ENCODE measurements at places on chromosomes 12 and 14. TPM values are rescaled to one million over a fixed set of nuclear protein-coding genes. Genes with fewer than 3 reads are reported as not detected.
A peak's percentile ranks its signal among the peaks of the same experiment; 100 is the strongest.

Gene CD163
- not detected for total RNA-seq

GRCh38 chr14:74610866-74611649, 979 bp downstream of the LTBP2 start:
- ATAC-seq = no peak
- H3K27me3 ChIP-seq = peaks cover 6% of the 10 kb centered on the region
- H3K4me1 ChIP-seq = peaks cover 11% of the 10 kb centered on the region
- H3K4me3 ChIP-seq = no peak overlapping the region
- no peaks in the 10 kb centered on the region for H3K36me3 ChIP-seq

Gene KLHL33
- 0.11 TPM for total RNA-seq

DNA sequence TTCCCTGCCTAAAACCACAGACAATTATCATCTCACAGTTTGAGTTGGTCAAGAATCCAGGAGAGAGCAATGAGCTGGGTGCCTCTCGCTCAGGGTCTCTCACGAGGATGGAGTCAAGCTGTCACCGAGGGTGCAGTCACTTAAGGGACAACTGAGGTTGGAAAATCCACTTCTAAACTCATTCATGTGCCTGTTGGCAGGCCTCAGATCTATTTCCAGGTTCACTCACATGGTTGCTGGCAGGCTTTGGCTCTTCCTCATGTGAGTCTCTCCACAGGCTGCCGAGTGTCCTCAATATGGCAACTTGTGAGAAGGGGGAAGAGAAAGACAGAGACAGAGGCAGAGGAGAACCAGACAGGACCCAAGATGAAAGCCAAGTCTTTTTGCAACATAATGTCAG, 10.5 kb upstream of the OR10P1 start:
- H3K27ac ChIP-seq = no peak overlapping the region
- H3K27me3 ChIP-seq = peaks cover 3% of the 10 kb centered on the region
- no peaks in the 10 kb centered on the region for H3K36me3 ChIP-seq
- no peak for ATAC-seq

Gene PLA2G1B
- total RNA-seq = not detected

Gene RTL1
- total RNA-seq = not detected

DNA sequence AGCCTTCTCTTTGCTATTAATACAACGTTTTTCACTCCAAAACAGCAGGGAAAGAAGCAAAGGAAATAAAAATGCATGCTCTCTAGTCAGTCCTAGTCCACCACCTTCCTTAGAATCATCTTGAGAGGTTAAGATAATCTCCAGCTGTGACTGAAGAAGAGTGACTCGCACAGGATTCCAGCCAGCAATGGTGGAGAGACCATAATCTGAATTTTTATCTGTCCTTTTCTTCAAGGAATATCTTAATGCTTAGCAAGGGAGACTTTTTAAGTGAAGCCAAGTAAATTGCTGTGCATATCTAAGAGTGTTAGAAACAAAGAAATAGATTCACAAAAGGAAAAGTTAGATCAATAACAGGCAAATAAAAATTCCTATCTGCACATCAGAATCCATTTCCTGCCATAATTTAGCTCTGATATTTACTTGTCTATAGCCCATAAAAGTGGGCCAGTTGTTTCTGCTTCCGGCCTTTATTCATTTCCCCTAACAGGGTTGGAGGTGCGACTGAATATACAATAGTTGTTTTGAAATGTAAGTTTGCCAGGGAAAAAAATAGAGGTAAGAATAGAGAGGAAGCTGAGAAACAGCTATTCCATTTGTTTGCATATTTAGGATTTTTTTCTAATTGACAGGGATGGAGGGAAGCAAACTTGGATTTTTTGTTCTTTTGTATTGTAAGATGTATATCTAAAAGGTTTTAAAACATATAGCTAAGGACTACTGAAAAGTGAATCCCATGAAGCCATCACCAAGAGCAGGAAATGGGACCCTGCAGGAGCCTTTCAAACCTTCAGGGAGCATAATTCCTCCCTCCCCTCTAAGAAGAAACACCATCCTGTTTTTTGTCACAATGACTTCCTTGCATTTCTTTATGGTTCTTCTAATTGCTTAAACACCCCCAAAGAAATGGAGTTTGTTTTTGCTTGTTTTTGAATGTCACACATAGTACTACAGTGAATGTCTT, 154.0 kb downstream of the ITPR2 start:
- no peaks in the 10 kb centered on the region for H3K27me3 ChIP-seq
- ATAC-seq = no peak
- H3K4me3 ChIP-seq = no peak overlapping the region
- H3K27ac ChIP-seq = peak overlapping the region; percentile 3
- no peaks in the 10 kb centered on the region for H3K4me1 ChIP-seq
- peaks cover 45% of the 10 kb centered on the region for H3K36me3 ChIP-seq

GRCh38 chr14:64736271-64737169, 32.3 kb downstream of the PLEKHG3 start:
- H3K27ac ChIP-seq = no peak overlapping the region
- no peaks in the 10 kb centered on the region for H3K27me3 ChIP-seq
- no peak overlapping the region for H3K4me3 ChIP-seq
- H3K36me3 ChIP-seq = peaks cover 43% of the 10 kb centered on the region
- no peak for ATAC-seq

- ATAC-seq = no peak
- no peak overlapping the region for H3K27ac ChIP-seq
- H3K4me3 ChIP-seq = no peak overlapping the region
- H3K36me3 ChIP-seq = no peaks in the 10 kb centered on the region
These were observed 158.1 kb upstream of the FOXG1 start for GRCh38 chr14:28608443-28608842.

DNA sequence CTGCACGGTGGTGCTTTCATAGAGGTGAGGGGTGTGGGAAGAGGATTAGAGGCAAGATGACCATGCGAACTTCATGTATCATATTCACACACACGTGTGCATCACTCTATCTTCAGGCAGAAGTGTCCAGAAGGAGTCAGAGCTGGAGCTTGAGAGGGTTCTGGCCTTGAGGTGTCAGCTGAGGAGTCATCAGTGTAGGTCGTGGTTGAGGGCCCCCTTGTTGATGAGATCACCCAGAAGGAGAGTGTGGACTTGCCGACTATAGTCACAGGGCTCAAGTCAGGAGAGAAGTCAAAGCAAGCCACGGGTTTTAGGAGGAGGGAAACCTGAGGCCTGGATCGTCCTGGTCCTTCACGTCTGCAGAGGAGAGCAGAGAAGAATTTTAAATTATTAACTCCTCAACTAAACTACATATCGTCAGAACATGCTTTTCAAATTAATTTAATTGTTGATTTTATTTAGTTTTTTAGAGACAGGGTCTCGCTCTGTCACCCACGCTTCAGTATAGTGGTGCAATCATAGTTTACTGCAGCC, 25.4 kb downstream of the EML1 start:
- H3K27me3 ChIP-seq = peaks cover 30% of the 10 kb centered on the region
- no peak overlapping the region for H3K4me3 ChIP-seq
- peaks cover 13% of the 10 kb centered on the region for H3K4me1 ChIP-seq
- H3K36me3 ChIP-seq = no peaks in the 10 kb centered on the region
- no peak overlapping the region for H3K27ac ChIP-seq

- peak; percentile 83 for ATAC-seq
- no peaks in the 10 kb centered on the region for H3K36me3 ChIP-seq
- H3K27ac ChIP-seq = no peak within 1 kb of the TSS
- H3K4me3 ChIP-seq = peak within 1 kb of the TSS; percentile 38
These were observed at the start of gene PGF for GRCh38 chr14:74955229-74956026. Gene PGF (minus strand): TSS chr14:74955597. CDS start chr14:74955242, 355 bp downstream.

Gene RAD51AP1
- total RNA-seq = 56.7 TPM

DNA sequence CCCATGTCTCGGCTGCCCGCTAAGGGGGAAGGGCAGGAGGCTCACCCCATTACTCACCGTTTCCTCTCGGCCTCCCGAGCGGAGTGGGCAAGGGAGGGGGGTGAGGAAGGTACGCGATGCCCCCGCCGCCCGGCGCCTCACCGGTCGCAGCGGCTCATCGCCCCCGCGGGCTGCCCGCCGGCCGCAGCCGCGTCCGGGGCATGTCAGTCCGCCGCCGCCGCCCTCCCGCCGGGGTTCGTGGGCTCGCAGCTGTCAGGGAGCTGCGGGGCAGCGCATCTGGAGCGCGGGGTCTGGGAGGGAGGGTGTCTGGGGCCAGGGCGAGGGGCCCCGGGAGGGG, 461 bp downstream of the SLC8A3 start:
- H3K27ac ChIP-seq = peak overlapping the region; percentile 56
- no peaks in the 10 kb centered on the region for H3K36me3 ChIP-seq
- ATAC-seq = peak; percentile 53
- H3K4me1 ChIP-seq = peaks cover 5% of the 10 kb centered on the region
- H3K27me3 ChIP-seq = peaks cover 59% of the 10 kb centered on the region

DNA sequence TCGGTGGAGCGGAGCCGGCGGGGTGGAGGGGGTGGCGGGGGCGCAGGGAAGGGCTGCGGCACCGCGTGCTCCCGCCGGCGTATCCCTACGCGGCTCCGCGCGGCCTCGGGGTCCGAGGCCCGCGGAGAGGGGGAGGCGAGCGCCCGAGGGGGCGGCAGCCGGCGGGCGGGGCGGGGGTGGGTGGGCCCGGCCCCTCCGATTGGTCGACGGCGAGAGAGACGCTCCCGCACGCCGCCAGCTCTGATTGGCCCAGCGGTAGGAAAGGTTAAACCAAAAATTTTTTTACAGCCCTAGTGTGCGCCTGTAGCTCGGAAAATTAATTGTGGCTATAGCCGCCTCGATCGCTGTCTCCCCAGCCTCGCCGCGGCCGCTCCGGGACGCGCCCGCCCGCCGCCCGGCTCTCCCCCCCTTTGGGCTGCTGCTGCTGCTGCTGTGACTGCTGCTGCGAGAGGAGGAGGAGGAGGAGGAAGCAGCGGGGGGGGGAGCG, at the start of gene FOXG1:
Gene FOXG1, plus strand, starts transcription at position 319 of the 487 bp plus-strand sequence. CDS start 493 bp downstream, outside the sequence.
- peaks cover 4% of the 10 kb centered on the region for H3K4me1 ChIP-seq
- H3K27ac ChIP-seq = no peak within 1 kb of the TSS
- peak within 1 kb of the TSS; percentile 42 for H3K4me3 ChIP-seq
- peaks cover 54% of the 10 kb centered on the region for H3K27me3 ChIP-seq
- no peak for ATAC-seq
- peaks cover 23% of the 10 kb centered on the region for H3K36me3 ChIP-seq

Gene PCED1B
- total RNA-seq = 31.0 TPM

Measured in activated T-helper 17 cell treated with anti-CD3 and anti-CD28 coated beads, Interleukin-2, amount 50 U/mL, for 72 hours (primary cell).